RCC 7860 (cell line): ENCODE measurements at places on chromosomes 5 and 9.

- no peak for DNase-seq
These were observed 279.6 kb upstream of the GRAMD2B start for GRCh38 chr5:126143622-126144021.

GRCh38 chr5:111784491-111785181, 27.6 kb upstream of the NREP start:
- DNase-seq = no peak

DNA sequence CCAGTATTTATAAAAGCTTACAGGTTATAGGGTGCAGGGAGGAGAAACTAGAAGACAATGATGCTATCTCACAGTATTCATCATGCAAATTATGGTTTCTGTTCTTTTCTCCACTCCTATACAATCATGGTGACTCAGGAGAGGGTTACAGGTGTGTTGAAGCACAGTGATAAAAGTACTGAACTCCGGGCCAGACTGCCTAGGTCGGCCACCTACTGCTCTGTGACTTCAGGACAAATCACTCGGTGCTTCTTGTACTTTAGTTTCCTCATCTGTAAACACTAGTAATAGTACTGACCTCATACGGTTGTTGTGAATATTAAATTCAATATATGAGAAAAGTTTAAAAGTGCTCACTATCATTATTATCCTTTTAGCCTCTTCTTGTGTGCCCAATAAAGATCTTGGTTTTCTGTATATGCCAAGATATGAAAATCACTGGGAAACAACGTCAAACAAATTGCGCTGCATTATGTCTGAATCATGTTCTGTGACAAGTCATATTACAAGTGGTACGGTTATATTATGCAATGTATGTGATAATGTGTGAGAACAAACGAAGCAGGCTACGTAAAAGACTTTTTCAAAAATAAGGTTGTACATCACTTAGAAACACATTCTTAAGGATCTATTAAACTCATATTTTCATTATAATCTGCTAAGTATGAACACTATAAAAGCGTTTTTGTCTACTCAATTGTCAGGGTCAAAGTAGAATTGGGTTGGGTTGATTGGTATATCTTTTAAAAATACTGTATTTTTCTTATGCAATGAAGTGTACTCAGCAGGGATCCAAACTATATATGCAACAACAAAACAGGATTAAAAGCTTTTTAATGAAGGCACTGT, 153.3 kb downstream of the EFNA5 start:
- no peak for DNase-seq

GRCh38 chr5:139650689-139651042, 2.5 kb downstream of the CXXC5 start:
- DNase-seq = no peak

- peak; percentile 89 for DNase-seq
These were observed 20.2 kb downstream of the ATPSCKMT start for GRCh38 chr5:10229306-10230048.

DNA sequence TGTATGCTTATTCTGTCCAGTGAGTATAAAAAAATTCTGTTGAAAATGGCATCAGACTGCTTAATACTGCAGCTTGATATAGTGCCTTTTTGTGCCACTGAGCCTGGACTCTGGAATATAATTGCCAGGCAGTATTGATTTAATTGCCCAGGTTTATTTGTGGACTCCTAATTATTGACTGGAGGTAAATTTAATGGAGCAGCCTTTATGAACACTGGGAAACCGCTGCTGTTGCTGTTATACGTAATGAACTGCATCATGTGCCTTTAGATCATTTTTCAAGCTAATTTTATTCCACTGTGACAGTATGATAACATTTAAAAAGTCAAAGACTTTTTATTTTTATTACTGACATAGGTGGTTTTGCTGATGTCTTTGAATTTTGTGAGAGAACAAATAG, 90.2 kb upstream of the SH3GL2 start:
- no peak for DNase-seq

DNA sequence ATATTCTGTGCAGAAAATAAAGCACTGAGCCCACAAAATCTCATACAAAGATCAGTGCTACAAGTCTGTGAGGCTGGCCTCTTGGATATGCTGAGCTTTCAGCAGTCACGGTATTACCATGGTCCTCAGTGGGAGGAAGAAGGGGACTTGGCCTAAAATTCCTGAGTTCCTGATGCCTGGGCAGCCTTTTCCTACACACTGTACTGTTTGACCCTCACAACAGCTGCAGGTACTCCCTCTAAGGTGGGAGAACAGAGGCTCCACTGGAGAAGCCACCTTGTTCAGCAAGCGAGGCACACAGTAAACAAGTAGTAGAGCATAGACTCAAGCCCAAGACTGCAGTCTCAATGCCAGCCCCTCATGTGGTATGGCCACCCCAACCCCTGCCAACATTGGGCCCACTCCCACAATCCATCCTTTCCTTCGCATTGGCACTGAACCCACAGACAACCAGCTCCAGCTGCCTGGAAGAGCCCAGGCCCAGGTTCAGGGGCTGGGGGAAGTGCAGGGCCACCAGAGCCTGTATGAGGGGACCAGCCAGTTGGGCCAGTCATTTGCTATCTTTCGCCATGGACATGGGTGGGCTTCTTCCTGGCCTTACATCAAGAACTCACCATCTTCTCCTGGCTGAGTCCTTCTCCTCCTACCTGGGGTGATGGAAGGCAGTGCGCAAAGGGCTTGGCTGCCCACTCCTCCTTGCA, 14.3 kb downstream of the ACSL6 start:
- DNase-seq = no peak

- peak; percentile 44 for DNase-seq
These were observed 74.7 kb downstream of the AOPEP start for GRCh38 chr9:94801234-94801633.

GRCh38 chr9:3769646-3770045, 243.8 kb upstream of the RFX3 start:
- DNase-seq = no peak

- DNase-seq = no peak
These were observed 5.1 kb upstream of the ZFP62 start for GRCh38 chr5:180865981-180866695.

DNA sequence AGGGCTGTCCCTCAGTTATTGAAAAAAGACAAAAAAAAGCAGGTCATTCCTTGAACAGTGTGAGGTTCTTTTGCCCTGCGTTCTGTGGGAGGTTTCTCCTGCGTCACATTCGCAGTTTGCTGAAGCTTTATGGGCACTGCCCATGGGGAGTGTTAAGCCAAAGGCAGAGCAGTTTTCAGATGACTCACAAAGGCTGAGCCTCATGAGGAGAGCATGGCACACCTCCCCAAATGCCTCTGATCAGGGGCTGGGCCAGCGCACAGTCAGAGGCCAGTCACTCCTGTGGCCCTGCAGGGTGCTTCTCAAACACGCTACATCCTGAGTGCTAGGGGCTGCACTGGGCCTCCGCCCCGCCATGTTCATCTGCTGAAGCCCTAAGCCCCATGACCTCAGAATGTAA, 38.4 kb downstream of the IRX1 start:
- no peak for DNase-seq

DNA sequence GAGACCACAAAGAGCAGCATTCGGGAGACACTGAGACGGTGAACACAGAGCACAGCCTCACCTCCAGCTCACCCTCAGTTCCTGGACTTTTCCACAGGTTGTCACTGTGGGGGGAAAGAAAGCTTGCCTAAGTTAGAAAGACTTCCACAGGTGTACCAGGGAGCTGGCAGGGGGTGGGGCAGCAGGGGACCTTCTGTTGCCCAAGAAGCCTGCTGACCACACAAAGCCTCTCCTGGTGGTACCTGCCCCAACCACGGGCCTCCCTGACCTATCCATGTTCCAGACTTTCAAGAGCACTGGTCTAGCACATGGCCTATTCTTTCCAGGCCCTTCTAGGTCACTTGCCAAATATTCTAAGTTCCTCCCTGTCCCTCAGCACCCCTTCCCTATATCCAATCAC, 550.8 kb downstream of the BNC2 start:
- no peak for DNase-seq

GRCh38 chr9:137531099-137531765, 19.0 kb downstream of the PNPLA7 start:
- DNase-seq = no peak

GRCh38 chr5:652773-653350, 40.3 kb downstream of the TPPP start:
- DNase-seq = no peak

- no peak for DNase-seq
These were observed 356.4 kb upstream of the EDIL3 start for GRCh38 chr5:84741056-84741455.

DNA sequence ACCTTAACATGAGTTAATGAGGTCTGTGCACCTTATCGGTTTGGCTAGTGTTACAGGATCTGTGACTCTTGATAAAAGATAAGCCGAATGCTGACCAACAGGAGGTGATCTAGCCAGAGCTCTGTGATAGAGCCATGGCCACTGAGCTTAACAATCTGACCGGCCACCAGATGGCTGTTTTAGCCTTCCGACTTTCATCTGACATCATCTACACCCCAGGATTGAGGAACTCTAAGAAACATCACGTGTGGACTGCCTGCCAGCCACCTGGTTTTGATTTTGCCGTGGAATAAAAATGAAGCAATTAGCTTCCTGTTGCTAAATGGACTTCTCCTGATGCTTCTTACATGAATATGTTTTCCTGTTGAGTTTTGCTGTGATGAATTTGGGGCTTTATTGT, 281.3 kb downstream of the CEMIP2 start:
- no peak for DNase-seq

GRCh38 chr5:171945066-171945465, 61.4 kb downstream of the FBXW11 start:
- DNase-seq = no peak

GRCh38 chr5:153700940-153701339, 210.5 kb downstream of the GRIA1 start:
- DNase-seq = no peak

DNA sequence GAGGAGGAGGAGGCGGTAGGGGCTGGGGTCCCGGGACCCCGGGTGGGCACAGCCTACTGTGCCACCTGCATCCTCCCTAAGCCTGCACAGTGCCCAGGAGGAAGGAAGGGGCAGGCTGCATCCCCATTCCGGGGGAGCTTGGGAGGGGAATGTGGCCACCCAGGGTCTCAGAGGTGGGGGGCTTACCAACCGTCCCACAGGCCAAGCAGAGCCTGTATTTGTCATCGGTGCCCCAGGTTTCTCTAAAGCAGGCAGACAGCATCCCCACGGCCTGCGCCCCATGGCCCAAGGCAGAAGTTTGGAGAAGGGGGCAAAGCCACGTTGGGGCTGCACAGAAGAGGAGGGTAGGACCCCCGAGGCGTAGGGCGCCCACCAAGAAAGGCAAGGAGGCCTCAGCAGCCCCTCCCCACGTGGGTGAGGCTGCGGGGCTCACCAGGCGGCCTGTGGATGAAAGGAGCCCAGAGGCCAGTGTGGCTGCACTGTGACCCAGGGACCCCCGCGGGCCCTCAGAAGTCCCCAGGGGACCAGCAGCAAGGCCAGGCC, 507 bp upstream of the GPSM1 start:
- DNase-seq = no peak

- DNase-seq = no peak
These were observed 61.6 kb downstream of the ST8SIA4 start for GRCh38 chr5:100841358-100842076.

DNA sequence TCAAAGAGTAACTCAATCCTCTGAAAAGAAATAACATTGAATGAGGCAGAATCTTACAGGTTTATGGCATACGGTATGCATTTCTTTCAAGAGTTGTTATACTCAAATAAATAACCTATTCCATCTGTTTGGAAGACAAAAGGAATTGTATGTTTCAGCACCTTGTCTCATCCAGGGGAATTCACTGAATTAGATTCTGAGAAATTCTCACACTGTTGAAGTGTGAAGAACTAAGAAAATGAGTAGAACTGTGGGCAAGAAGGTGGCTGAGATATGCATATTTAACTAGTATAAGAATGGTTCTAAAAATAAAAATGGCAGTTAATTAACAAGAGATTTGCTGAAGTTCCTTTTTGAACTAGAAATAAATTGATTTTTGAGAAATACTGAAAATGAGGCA, 279.3 kb upstream of the DAP start:
- DNase-seq = no peak

GRCh38 chr9:4973246-4973645, 11.8 kb upstream of the JAK2 start:
- no peak for DNase-seq

- no peak for DNase-seq
These were observed 2.2 kb downstream of the RAD1 start for GRCh38 chr5:34913072-34913471.

- DNase-seq = no peak
These were observed 53.3 kb upstream of the RNU6ATAC start for GRCh38 chr9:134217431-134218210.

DNA sequence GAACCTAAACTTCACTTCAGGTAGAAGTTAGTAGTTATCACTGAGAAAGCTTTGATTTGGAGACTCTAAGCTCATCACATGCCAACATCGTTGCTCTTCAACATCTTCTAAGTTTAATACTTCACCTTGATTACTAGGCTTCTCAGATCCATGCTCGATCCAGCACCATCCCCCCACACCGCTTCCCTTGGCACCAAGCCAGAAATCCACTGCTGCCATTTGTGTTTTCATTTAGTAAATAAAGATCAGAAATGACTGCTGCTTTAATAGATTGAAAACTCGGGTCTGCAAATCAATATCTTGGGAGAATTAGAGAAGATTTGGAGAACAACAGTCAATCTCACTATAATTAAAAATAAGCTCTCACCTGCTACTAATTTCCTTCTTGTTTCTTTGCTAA, 214.7 kb upstream of the NR4A3 start:
- DNase-seq = no peak

- no peak for DNase-seq
These were observed 38.2 kb upstream of the EXOC3 start for GRCh38 chr5:404666-405241.

GRCh38 chr5:9712911-9713310, 82.8 kb upstream of the TAS2R1 start:
- DNase-seq = no peak

GRCh38 chr5:132971483-132972435, 8.3 kb upstream of the AFF4 start:
- DNase-seq = no peak

DNA sequence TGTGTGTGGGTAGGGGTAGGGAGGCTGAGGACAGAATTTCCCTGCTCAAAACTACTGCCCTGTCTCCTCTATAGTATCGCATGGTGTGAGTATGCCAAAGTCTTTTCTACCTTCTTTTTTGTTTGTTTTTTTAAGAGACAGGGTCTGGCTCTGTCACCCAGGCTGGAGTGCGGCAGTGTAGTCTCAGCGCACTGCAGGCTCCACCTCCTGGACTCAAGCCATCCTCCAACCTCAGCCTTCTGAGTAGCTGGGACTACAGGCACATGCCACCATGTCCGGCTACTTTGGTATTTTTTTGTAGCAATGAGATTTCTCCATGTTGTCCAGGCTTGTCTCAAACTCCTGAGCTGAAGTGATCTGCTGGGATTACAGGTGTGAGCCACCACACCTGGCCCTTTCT, 2.5 kb downstream of the SRP19 start:
- DNase-seq = no peak

DNA sequence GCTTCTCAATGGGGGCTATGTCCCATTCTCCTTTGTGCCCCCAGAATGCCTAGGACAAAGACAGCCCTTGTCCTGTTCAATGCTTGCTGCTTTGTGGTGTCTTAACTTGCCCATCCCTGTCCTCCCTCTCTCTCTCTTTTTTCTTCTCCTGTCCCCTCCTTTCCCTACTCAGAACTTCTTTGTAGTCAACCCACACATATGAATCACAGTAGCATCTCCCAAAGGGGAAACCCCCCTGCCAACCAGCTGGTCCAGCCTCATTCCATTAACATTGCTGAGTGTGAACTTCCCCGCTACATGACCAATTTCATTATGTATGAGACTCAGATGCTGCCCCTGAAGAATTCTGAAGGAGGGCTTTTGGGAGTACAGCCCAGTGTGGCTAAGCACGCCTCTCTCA, 408.3 kb downstream of the ENC1 start:
- peak; percentile 76 for DNase-seq
